Activated CD4-positive, alpha-beta T cell treated with anti-CD3 and anti-CD28 coated beads, Interleukin-2, amount 50 U/mL, for 1 hour (primary cell): ENCODE measurements at places on chromosomes 3 and 15.

- DNase-seq = no peak
Observed at GRCh38 chr3:58577269-58577821, at the start of gene FAM107A. Gene FAM107A, minus strand, starts transcription at chr3:58577391. Its CDS starts 7,531 bp downstream, at chr3:58569860.

DNA sequence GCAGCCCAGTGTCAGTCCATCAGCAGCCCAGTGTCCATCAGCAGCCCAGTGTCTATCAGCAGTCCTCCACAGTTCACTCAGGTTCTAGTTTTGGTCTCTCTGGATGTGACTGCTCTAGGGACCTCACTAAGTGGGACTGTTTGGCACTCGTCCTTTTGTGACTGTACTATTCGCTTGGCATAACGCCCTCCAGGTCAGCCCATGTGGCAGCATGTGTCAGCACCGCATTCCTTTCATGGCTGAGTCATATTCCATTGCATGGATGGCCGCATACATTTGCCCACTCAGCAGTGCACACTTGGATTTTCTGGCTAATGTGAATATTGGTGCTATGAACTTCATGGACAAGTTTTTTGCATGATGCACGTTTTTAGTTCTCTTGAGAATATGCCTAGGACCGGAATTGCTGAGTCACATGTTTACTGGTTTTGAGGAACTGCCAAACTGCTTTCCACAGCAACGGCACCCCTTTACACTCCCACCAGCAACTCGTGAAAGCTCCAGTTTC lies 16.4 kb downstream of the CHST13 start:
- DNase-seq = no peak

- peak; percentile 27 for DNase-seq
Observed at GRCh38 chr15:77418966-77419835, 703 bp downstream of the PEAK1 start.

GRCh38 chr3:193593668-193594030 lies 641 bp downstream of the OPA1 start:
- DNase-seq = peak; percentile 21

DNA sequence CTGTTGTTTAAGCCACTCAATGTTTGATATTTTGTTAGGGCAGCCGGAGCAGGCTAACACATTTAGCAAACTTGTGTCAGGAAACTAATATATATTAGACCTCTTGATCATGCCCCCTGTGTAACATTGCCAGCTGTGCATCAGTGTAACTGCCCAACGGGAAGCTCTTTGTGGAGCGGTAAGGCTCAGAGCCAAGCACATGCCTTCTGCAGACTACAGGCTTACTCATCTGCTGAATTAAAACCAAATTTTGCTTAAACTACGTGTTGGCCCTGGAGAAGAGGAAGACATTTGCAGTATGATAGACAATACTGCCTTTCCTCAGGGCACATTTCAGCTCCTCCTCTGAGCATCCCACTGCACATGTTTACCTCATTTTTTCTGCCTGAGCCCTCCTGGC lies 50.5 kb upstream of the KCNMB2 start:
- no peak for DNase-seq

GRCh38 chr3:196378146-196378841 lies 40.1 kb upstream of the TM4SF19 start:
- no peak for DNase-seq

DNA sequence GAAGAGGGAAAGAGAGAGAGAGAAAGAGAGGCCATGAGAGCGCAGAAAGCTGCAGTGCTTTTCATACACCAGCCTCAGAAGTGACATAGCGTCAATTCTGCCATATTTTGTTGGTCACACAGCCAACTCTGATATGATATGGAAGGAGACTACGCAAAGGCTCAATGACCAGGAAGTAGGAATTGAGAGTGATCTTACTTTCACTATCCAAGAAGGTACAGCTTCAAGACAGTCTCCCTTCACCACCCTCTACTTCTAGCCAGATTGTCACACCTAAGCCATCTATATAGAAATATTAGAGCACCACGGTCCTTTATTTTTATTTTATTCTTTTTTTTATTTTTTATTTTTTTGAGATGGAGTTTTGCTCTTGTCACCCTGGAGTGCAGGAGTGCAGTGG lies 21.1 kb downstream of the PARP15 start:
- no peak for DNase-seq

DNA sequence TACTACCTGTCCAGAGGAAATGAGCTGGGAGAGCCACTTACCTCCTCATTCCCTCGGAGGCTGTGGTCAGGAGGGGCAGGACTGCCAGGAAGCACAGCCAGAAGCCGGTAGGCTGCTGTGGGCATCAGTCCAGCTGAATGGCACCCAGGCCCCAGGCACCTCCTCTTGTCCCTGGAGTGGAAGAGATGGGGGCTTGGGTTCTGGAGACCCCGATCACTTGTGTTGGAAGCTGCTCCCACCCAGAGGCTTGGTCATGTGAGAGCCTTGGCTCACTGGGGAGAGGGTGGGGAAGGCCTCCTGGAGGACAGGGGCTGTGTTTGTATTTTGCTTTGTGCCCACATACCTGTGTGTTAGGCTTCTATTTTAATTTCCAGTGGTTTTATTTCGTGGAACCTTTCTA lies 261.9 kb downstream of the GABRG3 start:
- no peak for DNase-seq

GRCh38 chr3:130728037-130728436 lies 18.6 kb downstream of the PIK3R4 start:
- no peak for DNase-seq
